Naive thymus-derived CD4-positive, alpha-beta T cell (primary cell): ENCODE measurements at places on chromosomes 5 and 9. TPM values are rescaled to one million over a fixed set of nuclear protein-coding genes. Genes with fewer than 3 reads are reported as not detected.

FCN2 gene
- polyA plus RNA-seq, result not detected

ZNF622 gene
- polyA plus RNA-seq, result 59.0 TPM

TAF11L5 gene
- polyA plus RNA-seq, result not detected

PCDHGA11 gene
- not detected for polyA plus RNA-seq

BARHL1 gene
- polyA plus RNA-seq, result not detected

C1QTNF2 gene
- not detected for polyA plus RNA-seq

SPATA31E1 gene
- not detected for polyA plus RNA-seq

LRRTM2 gene
- polyA plus RNA-seq, result not detected

CTNNAL1 gene
- polyA plus RNA-seq, result 0.77 TPM

OGN gene
- polyA plus RNA-seq, result 0.18 TPM

FAM221B gene
- polyA plus RNA-seq, result not detected

LURAP1L gene
- polyA plus RNA-seq, result not detected

SV2C gene
- polyA plus RNA-seq, result not detected

ADRB2 gene
- 0.25 TPM for polyA plus RNA-seq

GABRA6 gene
- not detected for polyA plus RNA-seq

CTNND2 gene
- polyA plus RNA-seq, result not detected
